ENCODE measurements at places on chromosomes 2 and 18. TPM values are rescaled to one million over a fixed set of nuclear protein-coding genes. Genes with fewer than 3 reads are reported as not detected.

Gene CAVIN2
- total RNA-seq = not detected

Gene SERPINB10
- not detected for total RNA-seq

DNA sequence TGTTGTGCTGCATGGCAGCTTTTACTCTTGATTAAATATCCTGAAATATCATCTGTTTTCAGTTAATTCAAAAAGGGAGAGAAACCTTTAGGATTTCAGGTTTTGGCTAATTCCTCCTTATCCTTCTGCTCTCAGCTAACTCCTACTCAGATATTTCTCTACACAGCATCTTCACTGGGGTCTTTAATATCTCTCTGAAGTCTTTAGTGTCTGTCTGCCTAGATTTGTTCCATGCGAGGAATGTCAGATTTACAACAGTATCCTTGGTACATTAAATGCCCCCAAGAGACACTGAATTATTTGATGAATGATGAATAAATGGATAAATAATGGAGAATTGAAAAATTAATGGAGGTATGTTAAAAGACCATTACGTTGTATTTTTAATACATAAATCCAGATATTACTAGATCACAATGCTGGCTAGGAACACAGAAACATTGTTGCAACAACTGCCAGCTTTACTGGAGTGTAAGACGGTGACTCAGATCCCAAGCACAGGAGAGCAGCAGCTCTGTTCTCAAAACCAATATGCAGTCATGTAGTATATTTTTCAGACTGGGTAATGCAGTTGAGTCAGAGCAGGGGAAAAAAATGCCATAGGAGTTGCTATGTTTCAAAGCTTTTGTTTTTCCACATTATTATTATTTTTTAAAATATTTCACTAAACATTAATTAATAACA lies 388.0 kb upstream of the SYT4 start:
- no peak for DNase-seq

GRCh38 chr18:25298853-25299274 lies 53.1 kb downstream of the ZNF521 start:
- DNase-seq = no peak

GRCh38 chr2:224958873-224959272 lies 83.4 kb downstream of the DOCK10 start:
- no peak for DNase-seq

DNA sequence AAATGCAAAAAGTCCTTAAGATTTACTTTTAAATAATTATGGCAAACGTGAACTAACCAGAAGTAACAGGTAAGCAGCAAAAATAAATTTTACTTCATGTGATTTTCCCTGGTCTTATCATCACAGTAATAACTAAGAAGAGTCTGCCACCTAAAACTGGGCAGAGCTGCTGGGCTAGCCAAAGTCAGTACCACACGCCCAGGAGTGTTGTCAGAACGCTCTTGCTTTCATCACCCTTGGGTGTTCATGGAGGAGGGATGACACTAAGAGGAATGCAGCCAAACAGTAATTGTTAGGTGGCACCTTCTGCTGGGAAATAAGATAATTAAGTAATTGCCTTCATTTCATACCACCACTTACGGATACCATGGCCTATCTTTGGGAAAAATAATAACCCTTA lies 92.0 kb upstream of the NEUROD1 start:
- no peak for DNase-seq

GRCh38 chr2:68193144-68193543 lies 35.5 kb downstream of the PNO1 start:
- no peak for DNase-seq

All from neural progenitor cell (in vitro differentiated cells).